Stimulated activated CD8-positive, alpha-beta memory T cell treated with anti-CD3 and anti-CD28 coated beads, Interleukin-12 subunit alpha, Interleukin-12 subunit beta, amount 100 ng/mL, for 4 hours (primary cell): ENCODE measurements at places on chromosomes 11 and 22.

DNA sequence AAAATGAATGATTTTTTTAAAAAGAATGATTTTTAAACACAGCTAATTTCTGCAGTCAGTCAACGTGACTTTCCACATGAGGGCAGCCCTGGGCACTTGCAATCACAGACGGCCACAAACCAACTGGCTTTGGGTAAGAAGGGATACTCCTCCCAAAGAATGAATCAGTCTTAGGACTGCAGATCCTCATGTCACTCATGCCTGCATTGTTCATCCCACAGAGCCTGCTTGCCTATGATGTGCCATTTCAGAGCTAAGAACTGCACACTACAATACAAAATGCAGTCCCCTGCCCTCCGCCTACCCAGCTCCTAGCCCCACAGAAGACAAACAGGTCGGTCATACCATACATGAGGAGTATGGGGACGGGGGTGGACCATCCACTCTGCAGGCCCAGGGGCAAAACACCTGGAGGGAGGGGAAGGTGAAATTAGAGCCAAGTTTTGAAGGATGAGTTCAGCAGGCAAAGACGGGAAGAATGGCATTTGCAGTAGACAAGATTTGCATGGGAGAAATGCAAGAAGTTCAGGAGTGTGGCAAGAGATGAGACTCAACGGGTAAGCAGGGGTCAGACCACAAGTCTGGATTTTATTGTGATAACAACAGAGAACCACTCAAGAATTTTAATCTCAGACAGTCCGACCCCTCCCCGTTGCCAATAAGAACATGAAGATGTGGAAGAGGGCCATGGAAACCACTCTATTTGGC, 24.7 kb downstream of the PACSIN2 start:
- no peak for DNase-seq

- DNase-seq: no peak
These were observed 67.9 kb downstream of the DCUN1D5 start for GRCh38 chr11:103024086-103024485.

DNA sequence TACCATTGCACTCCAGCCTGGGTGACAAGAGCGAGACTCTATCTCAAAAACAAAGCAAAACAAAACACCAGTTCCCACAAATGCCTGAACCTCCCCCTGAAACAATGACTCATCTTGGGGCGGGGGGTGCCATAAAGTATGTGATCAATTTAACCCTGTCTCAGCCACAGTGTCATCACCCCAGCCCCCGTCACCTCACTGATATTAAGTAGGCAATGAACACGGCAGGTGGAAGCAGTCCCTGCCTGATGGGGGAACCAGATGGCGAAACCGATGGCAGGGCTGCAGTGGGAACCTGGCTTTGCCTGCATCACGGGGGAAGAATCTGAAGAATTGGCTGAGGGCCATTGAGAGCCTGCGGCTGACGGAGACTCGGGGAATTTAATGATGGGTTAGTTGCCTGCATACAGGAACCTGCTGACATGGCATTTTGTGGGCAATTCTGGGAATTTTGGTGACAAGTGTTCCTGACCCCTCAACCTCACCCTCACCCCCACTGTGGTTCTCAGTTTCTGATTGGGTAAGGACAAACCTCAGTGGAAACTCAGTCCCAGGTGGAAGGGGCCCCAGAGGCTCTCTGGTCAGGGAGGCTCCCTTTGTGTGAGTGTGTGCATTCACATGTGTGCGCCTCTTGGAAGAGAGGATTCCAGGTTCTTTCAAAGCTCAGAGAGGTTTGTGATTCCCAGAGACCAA, 39.1 kb upstream of the SHISAL1 start:
- no peak for DNase-seq

- DNase-seq: no peak
These were observed 948 bp upstream of the MRTFA start for GRCh38 chr22:40637183-40638150.

DNA sequence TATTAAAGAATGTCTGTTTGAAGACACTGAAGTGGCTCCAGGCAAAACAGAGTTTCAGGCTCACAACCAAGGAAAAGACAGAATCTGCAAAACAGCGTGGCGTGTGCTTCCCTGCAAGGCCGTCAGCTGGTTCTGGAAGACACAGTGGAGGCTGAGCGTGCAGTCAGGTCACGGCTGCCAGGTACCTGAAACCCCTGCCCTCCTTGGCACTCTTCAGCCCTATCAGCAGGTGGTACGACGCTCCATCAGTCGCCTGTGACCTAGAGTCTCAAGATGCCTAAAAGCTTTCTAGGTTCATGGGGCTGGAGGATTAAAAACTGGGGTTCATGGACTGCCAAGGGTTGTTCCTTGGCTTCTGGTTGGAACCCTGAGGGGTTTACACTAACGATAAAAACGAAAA, 65.9 kb downstream of the TRMU start:
- no peak for DNase-seq
